ENCODE measurements at places on chromosomes 13 and 19.

GRCh38 chr13:41384749-41385503, 72.4 kb upstream of the RGCC start:
- no peak for DNase-seq

- no peak for DNase-seq
Observed at GRCh38 chr13:40205771-40206240, 460.6 kb downstream of the FOXO1 start.

GRCh38 chr19:19459707-19460251, 54.3 kb downstream of the GATAD2A start:
- peak; percentile 60 for DNase-seq

DNA sequence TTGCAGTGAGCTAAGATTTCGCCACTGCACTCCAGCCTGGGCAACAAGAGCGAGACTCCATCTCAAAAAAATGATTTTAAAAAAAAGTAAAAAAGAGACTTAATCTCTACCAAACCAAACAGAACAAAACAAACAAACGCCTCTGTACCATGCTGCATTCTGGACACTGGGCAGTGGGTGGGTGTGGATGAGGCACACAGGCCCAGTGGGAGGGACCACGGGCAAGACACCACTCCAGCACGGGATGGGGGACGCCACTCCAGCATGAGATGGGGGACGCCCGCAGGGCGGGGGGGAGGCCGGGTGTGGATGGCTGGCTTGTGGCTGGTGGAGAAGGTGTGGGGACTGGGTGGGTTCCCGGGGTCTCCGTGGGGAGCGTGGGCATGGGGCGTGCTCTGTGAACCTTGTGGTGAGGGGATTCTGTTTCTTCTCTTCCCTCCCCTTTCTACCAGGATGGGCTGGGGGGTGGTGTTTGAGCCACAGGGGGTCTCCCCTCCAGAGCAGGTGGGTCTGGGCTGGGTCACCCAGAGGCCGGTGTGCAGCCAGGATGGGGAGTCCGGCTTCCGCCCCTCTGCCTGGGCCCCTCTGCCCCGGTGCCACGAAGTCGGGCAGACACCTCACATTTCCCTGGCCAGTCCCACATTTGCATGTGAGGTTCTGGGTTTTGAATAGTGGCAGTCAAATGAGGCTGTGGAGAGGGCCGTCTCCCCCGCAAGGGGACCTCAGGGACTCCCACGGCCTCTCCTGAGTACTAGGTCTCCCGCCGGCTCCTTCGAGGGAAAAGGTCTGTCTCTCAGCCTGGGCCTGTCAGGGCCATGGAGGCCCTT, 23.9 kb upstream of the MATK start:
- no peak for DNase-seq

GRCh38 chr13:38350114-38350617, 515 bp downstream of the UFM1 start:
- peak; percentile 32 for DNase-seq

- peak; percentile 38 for DNase-seq
Observed at GRCh38 chr19:48230555-48231129, 25.1 kb downstream of the CARD8 start.

Data from activated T-cell treated with anti-CD3 and anti-CD28 coated beads for 48 hours (primary cell).